ENCODE measurements at places on chromosomes 6 and 20.
A peak's percentile ranks its signal among the peaks of the same experiment; 100 is the strongest.

DNA sequence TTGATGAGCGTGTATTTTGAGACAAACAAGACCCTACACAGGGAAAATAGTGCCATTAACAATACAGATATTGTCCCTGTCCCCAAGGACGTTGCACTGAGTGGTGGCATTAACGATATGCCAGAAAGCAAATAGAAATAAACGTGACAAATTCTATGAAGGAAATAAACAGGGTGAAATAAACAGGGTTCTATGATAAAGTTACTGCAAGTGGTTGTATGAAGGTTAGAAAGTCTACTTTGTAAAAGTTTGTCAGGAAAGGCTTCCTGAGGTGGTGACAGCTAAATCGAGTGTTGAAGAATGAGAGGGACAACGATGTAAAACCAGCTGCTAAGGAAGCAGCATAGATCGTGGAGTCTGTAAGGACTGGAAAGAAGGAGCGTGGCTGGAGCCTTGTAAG is 380.2 kb downstream of the LAMA2 start:
- DNase-seq = peak; percentile 18
- no peak overlapping the region for H3K27ac ChIP-seq

GRCh38 chr6:129590408-129591022 is 119.5 kb downstream of the ARHGAP18 start:
- H3K27me3 ChIP-seq = no peaks in the 10 kb centered on the region
- H3K27ac ChIP-seq = no peak overlapping the region
- H3K4me3 ChIP-seq = no peak overlapping the region
- H3K4me1 ChIP-seq = no peaks in the 10 kb centered on the region

- H3K4me1 ChIP-seq = peaks cover 3% of the 10 kb centered on the region
- H3K27me3 ChIP-seq = no peaks in the 10 kb centered on the region
- no peaks in the 10 kb centered on the region for H3K36me3 ChIP-seq
- DNase-seq = peak; percentile 49
- H3K27ac ChIP-seq = peak within 1 kb of the TSS; percentile 99
Measured at GRCh38 chr6:3751077-3751729, at the start of gene PXDC1. TSS of gene PXDC1 (minus strand) at chr6:3751713. CDS start at chr6:3751531, 182 bp downstream.

DNA sequence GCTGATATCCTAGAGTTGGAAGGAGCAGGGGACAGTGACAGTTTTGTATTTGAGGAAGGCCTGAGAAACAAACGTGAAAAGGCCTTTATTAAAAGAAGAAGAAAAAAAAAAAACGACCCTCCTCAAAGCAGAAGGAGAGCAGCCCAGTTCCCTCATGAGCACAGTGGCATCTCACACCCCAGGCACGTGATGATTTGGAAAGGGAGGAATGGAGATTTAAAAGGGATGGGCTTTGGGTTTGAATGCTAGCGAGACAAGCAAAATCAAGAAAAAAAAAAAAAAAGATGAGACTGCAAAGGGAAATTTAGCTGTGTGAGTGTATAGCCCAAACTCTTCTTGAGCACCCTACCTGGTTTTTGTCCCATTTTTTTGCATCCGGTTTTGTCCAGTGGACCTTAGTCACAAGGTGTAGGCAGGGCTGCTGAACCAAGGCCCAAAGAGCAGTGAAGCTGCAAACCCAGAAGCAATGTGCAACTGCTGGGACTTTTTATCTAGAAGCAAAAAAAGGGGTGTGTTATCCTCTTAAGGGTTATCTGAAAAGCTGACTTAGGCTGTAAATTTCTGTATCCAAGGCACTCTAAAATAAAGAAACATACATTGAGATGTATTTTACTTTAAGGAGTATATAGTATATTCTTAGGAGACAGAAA is 54.5 kb upstream of the RREB1 start:
- H3K36me3 ChIP-seq = no peaks in the 10 kb centered on the region
- H3K27me3 ChIP-seq = no peaks in the 10 kb centered on the region
- no peak overlapping the region for H3K4me3 ChIP-seq
- DNase-seq = peak; percentile 49

DNA sequence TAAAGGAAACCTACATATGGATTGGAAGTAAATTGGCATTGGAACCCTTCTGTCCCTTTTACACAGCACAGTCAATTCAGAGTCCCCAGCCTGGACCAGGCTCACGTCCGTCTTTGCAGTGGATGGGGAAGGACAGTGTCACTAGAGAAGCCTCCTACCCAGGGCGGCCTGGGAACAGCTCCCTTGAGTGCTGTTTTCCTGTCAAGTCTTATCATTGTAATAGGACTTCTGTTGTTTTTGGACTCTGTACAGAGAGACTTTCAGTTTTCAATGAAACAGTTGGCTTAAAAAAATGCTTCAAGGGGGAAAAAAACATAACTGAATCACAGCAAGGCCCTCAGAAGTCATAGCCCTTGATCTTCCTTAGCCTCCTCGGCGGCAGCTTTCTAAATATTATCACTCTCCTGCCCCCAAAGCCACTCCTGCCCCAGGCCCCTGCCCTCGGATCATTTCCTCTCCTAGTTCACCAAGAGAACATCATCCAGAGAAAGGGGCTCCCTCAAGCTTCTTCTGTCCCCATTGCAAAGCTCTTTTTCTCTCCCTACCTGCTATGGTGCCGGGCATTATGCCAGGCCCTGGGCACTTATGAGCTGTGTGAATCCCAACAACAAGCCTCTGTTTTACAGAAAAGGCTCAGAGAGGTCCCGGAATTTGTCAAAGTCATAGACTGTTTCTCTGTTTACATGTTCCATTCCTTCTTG is 37.8 kb upstream of the CNKSR3 start:
- DNase-seq = peak; percentile 83
- H3K4me3 ChIP-seq = no peak overlapping the region
- no peak overlapping the region for H3K27ac ChIP-seq
- no peaks in the 10 kb centered on the region for H3K36me3 ChIP-seq
- H3K4me1 ChIP-seq = peaks cover 5% of the 10 kb centered on the region

DNA sequence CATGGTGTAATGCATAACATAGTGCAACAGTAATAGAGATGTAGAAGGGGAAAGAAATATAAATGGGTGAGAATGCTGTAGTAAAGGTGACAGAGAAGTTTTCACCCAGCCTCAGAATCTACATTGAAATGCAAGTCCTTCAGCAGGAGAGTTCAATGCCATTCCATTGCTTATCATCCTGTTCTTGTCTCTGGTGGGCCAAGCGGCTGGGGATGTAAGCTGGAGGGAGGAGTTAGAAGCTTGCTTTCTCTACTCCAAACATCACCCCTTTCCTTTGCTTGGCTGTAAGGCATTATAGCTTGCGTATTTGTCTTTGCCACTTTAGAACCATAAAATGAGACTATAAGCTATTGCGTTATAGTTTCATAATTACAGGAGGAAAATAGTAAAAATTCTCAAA is 2.2 kb upstream of the FUT9 start:
- H3K4me1 ChIP-seq = no peaks in the 10 kb centered on the region
- peaks cover 19% of the 10 kb centered on the region for H3K27me3 ChIP-seq
- no peak overlapping the region for H3K27ac ChIP-seq

GRCh38 chr6:44658571-44658970 is 271.1 kb downstream of the CDC5L start:
- H3K4me1 ChIP-seq = peaks cover 4% of the 10 kb centered on the region
- H3K36me3 ChIP-seq = no peaks in the 10 kb centered on the region
- H3K4me3 ChIP-seq = no peak overlapping the region
- DNase-seq = no peak
- H3K27me3 ChIP-seq = peaks cover 1% of the 10 kb centered on the region

DNA sequence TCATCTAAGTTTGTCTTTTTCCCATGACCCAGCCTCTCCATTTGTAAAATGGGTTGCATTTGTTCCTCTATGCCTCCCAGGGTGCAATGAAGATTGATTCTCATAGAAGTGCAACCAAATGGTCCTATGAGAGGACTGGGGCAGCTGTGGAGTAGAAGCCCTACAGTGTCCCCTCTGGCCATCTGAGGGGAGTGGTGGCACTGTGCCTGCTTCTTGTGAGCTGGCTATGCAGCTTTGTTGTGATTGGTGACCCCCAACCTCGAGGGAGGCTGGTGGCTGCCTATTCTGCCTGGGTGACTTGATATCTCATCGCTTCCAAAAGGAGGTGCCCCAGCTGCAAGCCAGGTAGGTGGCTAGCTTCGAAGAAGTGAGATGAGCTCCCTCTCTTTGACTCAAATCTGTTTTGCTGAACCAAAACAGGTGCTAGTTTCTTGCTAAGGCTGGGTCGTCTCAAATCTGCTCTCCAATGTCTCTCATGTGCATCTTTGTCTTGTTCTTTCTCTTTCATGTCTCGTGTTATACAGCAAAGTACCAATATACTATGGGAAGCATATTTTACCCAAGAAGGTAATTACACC is 33.9 kb downstream of the TXLNB start:
- H3K4me1 ChIP-seq = no peaks in the 10 kb centered on the region
- DNase-seq = no peak
- H3K27ac ChIP-seq = no peak overlapping the region
- no peak overlapping the region for H3K4me3 ChIP-seq
- no peaks in the 10 kb centered on the region for H3K36me3 ChIP-seq
- no peaks in the 10 kb centered on the region for H3K27me3 ChIP-seq

DNA sequence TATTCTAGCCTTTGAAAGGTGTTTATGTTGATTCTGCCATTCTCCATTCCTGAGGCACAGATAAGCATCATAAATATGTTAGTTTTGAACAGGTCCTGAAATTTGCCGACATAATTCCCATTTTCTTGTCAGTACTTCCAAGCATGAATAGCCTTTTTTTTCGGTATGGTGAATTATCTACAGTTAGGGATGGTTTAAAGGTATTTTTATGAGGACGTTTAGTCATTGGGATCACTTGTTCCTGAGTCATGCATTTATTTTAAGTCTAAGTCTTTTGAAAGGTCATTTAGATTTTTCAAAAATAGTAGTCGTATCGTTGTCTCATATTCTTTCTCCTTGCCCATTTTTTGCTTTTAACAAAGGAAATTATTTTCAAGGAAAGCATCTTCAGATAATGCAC is 98.7 kb downstream of the PHACTR3 start:
- DNase-seq = no peak
- no peaks in the 10 kb centered on the region for H3K36me3 ChIP-seq
- H3K4me1 ChIP-seq = peaks cover 5% of the 10 kb centered on the region
- H3K27me3 ChIP-seq = peaks cover 13% of the 10 kb centered on the region
- H3K27ac ChIP-seq = no peak overlapping the region

DNA sequence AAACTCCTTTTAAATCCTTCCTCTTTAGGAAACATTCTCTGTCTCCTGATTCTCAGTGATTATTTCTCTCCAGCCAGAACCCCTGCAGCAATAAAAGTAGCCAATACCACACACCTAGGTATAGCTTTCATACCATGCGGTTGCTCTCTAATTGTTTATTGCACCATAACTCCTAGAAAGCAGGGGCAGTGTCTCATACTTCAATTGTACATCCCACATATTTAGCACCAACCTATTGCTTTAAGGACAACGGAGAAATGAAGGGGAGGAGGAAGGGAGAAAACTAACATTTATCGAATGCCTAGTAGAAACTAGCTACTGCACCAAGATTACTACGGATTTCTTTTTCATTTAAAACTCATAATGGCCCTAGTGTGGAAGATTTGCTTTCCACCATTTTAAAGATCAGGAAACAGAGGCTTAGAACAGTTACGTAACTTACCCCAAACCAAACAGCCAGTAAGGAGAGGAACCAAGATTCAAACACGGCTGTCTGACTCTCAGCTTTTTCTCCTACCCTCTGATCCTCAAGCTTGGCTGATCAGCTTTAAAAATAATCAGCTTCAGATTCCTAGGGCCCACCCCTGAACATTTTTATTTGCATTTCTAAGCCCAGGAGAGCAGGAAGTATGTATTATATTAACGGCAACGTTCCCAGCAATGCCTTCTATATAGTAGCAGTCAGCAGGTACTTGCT is 43.4 kb upstream of the ATXN1 start:
- H3K27ac ChIP-seq = peak overlapping the region; percentile 75
- H3K27me3 ChIP-seq = no peaks in the 10 kb centered on the region
- no peak for DNase-seq
- H3K36me3 ChIP-seq = no peaks in the 10 kb centered on the region
- H3K4me3 ChIP-seq = no peak overlapping the region

DNA sequence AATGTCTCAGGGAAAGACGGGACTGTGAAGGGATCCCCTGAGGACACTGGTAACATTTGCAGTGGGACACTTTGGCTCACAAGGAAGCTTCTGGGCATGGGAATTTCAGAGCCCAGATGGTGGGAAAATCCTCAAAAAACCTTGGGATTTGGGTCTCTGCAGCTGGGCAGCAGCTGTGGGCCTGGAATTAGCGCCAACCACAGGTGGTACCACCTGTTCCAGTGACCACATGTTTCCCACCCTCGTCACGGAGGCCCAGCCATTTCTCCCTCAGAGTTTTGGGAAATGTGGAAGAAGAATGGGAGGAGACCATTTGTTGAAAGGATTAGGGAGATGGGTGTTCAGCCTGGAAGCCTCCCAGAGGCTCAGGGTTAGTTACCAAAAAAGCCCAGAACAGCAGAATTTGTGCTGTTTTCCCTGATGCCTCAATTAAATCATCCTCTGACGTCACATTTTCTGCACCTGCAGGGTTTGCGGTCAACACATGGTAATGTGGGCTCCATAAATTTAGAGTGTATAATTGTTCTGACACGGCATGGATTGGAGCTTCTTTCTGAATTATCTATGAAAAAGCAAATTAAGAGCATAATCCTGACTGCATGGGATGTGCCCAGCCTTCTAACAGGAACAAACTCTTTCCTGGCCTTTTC is 34.4 kb downstream of the EDN3 start:
- no peaks in the 10 kb centered on the region for H3K27me3 ChIP-seq
- DNase-seq = no peak
- no peaks in the 10 kb centered on the region for H3K4me1 ChIP-seq
- H3K36me3 ChIP-seq = no peaks in the 10 kb centered on the region
- no peak overlapping the region for H3K4me3 ChIP-seq
- H3K27ac ChIP-seq = no peak overlapping the region

GRCh38 chr6:95094751-95095663 is 482.3 kb upstream of the MANEA start:
- H3K27me3 ChIP-seq = no peaks in the 10 kb centered on the region
- no peaks in the 10 kb centered on the region for H3K36me3 ChIP-seq
- no peak for DNase-seq
- H3K4me1 ChIP-seq = no peaks in the 10 kb centered on the region

- no peaks in the 10 kb centered on the region for H3K36me3 ChIP-seq
- no peaks in the 10 kb centered on the region for H3K4me1 ChIP-seq
- H3K27me3 ChIP-seq = no peaks in the 10 kb centered on the region
- DNase-seq = no peak
- H3K27ac ChIP-seq = no peak overlapping the region
Measured at GRCh38 chr6:82072121-82072521, 175.4 kb downstream of the IBTK start.

GRCh38 chr6:118912646-118913045 is 18.7 kb downstream of the ASF1A start:
- no peaks in the 10 kb centered on the region for H3K4me1 ChIP-seq
- H3K27me3 ChIP-seq = no peaks in the 10 kb centered on the region

DNA sequence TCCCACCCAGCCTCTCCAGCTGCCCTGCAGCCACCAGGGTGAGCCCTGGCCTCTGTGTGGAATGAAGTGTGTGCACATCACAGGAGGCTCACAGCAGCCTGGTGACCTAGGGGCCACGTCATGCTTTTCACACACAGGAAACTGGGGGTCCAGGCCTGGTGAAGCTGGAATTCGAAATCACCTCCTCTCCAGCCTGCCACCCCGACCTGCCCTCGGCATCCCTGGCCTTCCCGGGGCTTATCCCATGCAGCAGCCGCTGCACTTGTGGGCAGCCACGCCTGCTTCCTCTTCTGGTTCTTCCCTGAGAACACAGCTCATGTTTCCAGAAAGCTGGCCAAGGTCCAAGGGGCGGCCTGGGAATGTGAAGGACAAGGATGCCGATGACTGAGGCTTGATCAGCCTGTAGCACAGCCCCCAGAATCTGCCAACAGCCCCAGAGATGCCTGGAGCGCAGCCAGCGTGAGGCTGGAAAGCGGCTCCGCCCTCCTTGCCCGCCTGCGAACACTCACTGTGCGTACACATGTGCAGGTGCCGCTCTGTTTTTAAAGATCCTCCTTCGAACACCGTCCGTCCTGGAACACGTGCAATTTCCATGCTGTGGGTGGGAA is 4.2 kb upstream of the NTSR1 start:
- peak; percentile 96 for DNase-seq
- no peaks in the 10 kb centered on the region for H3K36me3 ChIP-seq
- peaks cover 15% of the 10 kb centered on the region for H3K27me3 ChIP-seq
- H3K4me3 ChIP-seq = no peak overlapping the region
- H3K27ac ChIP-seq = peak overlapping the region; percentile 33
- no peaks in the 10 kb centered on the region for H3K4me1 ChIP-seq
